ENCODE measurements at places on chromosomes 6 and 20.
A peak's percentile ranks its signal among the peaks of the same experiment; 100 is the strongest.

DNA sequence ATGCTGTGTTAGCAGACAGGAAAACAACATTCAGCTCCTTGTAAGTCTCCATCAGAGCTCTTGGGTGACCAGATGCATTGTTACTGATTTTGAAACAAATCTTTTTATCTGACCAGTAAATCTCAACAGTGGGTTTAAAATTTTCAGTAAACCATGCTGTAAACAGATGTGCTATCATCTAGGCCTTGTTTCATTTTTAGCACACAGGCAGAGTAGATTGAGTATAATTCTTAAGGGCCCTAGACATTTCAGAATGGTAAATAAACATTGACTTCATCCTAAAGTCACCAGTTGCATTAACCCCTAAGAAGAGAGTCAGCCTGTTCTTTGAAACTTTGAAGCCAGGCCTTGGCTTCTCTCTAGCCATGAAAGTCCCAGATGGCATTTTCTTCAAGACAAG is 237.2 kb upstream of the BMP2 start:
- DNase-seq = no peak

GRCh38 chr6:26268659-26269402 is 96.2 kb upstream of the BTN3A2 start:
- no peak for DNase-seq

GRCh38 chr6:118297821-118298220 is 250.3 kb upstream of the PLN start:
- no peak for DNase-seq

- DNase-seq = no peak
Measured at GRCh38 chr6:100050550-100050949, 56.5 kb upstream of the MCHR2 start.

DNA sequence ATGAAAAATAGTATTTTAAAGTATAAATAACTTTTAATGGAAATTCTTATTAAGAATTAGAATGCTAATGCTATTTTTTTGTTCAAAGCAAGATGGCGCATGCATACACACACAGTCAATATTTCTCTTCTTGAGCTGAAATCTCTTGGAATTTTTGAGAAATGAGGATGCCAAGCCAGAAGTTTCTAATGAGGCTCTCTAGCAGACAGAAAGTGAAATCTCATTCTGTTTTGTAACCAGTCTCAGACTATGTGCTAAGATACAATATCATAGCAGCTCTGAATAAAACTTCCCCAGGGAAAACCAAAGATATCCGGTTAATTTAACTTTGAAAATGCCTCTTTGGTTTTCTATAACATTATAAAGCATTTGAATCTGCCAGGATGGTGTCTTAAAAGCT is 97.2 kb upstream of the HDAC2 start:
- no peak for DNase-seq

DNA sequence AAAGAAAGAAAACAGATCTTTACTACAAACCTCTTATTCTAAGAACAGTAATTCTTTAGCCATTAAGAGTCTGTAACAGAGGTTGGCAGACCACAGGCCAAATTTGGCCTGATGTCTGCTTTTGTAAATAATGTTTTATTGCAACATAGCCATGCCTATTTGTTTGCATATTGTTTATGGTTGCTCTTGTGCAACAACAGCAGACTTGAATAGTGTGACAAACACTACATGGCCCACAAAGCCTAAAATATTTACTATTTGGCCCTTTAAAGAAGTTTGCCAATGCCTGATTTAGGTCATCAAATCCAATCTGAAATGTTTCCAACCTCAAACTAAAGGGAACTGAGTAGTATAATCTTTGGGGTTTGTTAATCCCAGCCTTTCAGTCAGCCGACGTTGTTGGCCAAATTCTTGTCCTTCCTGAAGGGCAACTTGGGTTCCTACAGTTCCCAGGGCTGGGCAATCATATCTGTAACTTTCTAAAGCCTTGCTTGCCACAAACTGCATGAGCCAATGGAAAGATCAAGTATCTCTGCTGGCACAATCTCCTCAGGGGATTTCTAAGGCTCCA is 33.9 kb upstream of the TBC1D20 start:
- no peak for DNase-seq

DNA sequence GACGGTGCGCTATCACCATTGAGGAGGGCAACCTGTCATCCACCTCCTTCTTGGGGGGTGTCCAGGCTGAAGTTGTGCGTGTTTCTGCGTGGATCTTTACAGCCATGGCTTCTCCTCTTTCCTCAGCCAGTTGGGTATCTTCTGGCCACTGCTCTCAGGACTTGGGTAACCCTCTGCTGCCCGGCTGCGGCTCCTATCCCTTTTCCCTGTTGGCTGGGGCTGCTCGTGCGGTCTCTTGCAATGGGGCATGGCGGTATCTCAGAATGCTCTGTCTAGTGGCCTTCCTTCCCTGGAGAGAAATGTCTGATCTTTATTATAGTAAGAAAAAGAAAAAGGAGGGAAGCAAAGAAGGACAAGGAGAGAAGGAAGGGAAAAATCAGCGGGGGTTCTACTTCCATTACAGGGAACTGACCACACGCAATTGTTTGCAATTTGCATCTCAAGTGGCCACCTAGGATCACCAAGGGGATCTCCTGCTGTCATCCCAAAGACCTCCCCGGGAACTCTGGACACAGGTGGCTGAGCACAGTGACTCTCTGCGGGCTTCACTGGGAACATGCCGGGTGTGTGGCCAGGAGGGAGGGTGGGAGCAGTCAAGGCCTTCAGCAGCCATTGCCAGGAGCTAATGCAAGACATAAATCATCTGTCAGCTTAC is 60.8 kb downstream of the NPEPL1 start:
- DNase-seq = no peak

DNA sequence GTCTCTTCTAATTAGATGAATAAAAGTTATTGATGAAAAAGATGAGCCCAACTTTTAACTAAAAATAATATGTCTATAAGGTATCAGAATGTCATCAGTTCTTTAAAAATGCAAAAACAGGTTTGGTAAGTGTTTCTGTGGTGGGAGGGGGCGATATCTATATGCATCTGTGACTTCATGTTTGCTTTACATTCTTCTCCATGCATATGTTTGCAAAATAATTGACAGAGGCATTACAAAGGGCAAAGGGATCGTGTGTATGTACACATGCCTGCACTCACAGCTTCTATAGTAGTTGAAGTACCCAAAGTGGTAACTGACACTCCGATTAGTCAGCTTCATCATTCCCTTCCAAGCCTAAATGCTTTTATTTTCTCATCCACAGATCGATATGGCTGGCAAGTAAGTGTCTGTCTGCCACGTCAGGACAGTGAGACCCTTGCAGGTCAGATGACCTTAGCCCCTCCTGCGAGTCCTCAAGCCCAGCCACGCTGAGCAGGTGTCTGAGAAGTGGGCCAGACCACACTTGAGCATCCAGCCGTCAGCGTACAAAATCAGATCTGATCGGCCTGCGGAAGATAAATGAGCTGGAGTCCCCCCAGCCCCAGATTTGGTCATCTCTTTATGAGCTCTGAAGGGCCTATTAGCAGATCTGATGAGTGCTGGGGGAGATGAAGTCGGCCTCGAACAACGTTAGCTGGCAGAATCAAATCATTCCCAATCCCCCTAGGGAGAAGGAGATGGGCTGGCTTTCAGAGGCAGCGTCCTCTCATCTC is 369.1 kb downstream of the MAFB start:
- DNase-seq = no peak

DNA sequence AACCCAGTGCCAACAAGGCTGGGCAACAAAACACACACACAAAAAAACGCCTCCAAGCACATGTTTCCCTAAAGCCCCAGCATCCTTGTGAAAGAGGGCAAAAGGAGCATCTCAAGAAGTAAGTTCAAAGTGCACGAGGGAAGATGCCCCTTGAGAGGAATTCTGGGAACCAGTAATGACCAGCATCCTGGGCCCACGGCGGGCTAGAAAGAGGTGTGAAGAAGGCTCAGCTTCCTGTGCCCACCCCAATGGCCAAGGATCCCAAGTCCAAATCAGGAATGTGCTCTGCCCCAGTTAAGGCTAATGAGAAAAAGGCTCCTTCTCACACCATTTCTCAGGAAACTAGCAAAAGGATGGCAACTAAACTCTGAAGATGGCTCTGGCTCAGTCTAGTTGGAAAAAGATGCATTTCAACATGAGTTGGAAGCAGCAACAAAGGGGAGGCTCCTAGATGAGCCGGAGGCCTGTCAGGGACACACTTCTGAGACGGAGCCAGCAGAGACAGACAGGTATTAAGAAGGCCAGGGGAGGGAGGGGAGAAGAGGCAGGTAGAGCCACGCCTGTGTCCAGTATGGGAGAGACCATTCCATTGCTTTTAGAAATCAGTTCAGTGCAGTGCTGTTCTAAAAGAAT is 3.2 kb downstream of the RIMS4 start:
- DNase-seq = no peak

- no peak for DNase-seq
Measured at GRCh38 chr6:47028835-47029360, 13.2 kb downstream of the ADGRF1 start.

DNA sequence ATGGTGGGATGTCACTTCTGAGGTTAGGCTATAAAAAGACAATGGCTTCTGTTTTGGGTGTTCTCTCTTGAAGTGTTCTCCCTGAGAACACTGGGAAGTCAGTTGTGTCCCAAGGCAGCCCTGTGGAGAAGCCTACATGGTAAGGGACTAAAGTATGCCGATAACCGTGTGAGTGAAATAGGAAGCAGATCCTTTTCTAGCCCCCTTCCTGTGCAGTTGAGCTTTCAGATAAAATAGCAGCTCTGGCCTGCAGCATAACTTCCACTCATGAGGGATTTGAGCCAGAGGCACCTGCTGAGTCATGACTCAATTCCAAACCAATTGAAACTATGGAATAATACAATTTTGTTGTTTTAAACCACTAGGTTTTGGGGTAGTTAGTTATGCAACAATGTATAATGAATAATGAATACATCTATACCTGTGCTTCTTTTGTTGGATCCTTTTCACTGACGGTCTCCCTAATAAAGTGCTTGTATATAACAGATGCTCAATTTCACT is 241.6 kb downstream of the TFAP2B start:
- no peak for DNase-seq

DNA sequence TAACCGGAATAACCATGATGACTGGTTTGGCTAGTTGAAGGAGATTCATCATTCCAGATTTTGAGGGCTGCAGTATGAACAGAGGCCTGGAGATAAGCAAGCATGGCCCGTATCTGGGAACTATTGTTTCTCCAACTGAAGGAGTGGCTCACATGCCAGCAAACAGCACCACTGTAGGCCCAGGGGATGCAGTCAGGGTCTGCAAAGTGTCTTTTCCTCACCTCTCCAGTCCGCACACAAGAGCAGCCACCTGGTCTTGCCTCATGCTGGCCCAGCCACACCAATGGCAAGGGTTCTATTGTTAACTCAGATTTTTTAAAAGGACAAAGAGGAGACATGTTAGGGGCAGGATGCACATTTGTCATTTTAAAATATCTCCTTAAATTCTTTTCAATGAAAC is 55.1 kb downstream of the KIZ start:
- DNase-seq = no peak

DNA sequence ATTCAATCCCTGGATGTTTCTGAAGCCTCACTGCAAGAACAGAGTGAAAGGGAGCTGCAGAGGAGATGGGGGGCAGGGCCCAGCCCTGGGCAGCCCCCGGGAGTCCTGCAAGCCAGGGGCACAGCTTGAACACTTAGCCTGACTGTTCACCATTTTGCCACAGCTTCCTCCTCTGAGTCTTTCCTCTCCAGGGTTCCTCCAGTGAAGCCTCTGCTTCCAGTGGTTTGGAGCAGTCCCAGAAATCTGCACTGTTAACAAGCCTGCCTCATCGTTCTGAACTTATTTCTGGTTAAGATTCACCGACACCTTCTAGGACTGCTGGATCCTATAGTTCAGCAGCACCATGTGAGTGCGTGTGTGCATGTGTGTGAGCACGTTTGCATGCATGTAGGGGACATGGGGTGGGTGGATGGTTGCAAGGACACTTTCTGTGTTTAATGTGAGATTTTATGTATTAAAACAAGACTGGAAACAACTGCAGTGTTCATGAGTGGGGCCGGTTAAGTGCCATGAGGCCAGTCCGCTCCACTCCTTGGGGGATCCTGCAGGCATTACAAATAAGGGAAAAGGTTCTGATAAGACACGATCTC is 24.6 kb downstream of the CEBPB start:
- DNase-seq = no peak

DNA sequence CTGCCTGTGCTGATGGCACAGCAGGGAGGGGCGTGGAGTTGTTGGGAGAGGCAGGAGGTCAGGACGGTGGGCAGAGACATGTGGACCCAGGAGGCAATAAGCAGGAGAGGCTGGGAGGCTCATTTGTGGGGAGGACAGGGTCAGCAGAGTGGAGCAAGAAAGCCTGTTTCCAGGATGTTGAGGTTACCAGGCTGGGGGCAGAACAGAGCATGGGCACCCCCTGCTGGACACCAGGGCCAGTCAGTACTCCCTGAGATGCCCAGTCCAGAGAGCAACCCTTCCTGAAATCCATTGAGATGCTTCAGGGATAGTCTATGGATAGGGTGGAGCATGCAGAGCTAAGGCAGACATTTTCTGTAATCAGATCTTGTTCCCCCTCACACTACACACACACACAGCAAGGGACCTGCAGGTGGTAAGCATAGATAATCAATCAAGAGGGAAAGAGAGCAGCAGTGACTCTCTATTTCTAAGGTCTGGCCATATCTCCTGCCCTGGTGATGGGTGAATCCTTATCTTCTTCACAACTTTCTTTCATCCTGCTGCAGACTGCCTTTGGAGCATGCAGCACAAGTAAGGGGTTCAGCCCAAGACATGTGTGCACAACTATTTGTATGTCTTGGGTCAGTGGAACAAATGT is 41.7 kb downstream of the MOCS1 start:
- peak; percentile 36 for DNase-seq

GRCh38 chr6:13038741-13039190 is 289.6 kb downstream of the TBC1D7 start:
- no peak for DNase-seq

- no peak for DNase-seq
Measured at GRCh38 chr6:31139599-31139998, 733 bp upstream of the PSORS1C2 start.

DNA sequence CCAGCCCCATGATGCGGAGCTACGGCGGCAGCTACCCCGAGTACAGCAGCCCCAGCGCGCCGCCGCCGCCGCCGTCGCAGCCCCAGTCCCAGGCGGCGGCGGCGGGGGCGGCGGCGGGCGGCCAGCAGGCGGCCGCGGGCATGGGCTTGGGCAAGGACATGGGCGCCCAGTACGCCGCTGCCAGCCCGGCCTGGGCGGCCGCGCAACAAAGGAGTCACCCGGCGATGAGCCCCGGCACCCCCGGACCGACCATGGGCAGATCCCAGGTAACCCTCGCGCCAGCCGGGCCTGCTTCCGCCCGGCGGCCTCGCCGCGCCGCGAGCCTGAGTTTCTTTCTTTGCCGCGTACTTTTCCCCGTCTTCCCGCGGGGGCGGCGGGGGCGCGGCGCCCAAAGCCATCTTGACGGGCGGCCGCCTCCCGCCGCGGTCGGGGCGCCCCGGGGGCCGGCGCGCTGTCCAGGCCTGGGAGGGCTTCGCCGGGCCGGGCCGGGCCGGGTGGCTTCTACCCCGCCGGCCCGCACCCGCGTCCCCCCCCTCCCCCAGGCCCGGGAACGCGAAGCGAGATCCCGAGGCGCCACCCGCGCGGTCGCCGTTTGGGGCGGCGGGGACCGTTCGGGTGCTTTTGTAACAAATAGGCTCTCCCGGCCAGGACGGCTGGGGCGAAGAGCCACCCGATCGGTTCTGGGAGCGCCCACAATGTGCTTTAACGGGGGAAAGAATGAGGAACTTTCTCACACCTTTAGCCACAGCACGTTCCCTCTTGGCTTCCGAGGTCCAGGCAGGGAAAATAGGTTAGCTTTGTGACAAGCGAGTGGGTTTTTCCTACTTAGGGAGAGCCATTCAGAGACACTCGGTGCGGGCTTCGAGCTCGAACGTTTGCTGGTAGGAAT is 2.3 kb downstream of the ARID1B start:
- no peak for DNase-seq

Data from large intestine (tissue), 12 donors.